ENCODE measurements at places on chromosomes 5 and 9.

DNA sequence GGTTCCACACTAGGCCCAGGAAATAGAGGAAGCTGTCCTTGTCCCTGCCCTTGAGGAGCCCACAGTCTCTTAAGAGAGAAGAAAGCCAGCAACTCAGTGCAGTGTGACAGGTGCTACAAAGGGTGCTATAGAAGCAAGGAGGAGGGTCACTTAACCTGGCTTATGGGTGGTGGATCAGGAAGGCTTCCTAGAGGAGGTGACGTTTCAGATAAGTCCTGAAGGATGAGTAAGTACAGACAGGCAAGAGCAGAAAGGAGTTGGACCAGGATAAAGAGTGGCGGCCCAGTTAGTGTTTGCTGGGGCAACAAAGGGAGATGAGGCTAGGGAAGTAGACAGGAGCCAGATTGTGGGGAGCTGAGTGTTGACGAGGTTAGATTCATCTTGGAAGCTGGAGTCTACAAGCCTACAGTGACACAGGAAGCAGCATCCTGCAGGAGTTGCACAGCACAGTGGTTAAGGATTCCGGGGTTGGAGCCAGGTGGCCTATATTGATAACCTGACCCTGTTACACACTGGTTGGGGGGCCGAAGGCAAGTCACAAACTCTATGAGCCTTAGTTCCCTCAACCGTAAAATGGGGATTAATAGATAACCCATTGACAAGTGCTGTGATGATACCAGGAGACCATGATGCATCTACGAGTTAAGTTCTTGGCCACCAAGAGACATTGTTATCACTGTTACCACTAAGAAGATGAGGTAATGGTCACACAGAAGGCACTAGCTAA lies 5.4 kb upstream of the LHX6 start:
- no peak for DNase-seq

- DNase-seq: no peak
Measured at GRCh38 chr5:16037121-16037845, 142.3 kb downstream of the MARCHF11 start.

GRCh38 chr5:89457411-89458331 lies 574.7 kb upstream of the MEF2C start:
- peak; percentile 23 for DNase-seq

- DNase-seq: peak; percentile 27
Measured at GRCh38 chr5:43193894-43194265, 1.9 kb downstream of the NIM1K start.

GRCh38 chr9:117656002-117656401 lies 48.2 kb upstream of the TLR4 start:
- DNase-seq: no peak

- no peak for DNase-seq
Measured at GRCh38 chr5:93654676-93655075, 71.7 kb downstream of the NR2F1 start.

- no peak for DNase-seq
Measured at GRCh38 chr5:159902444-159903121, 13.7 kb upstream of the ADRA1B start.

DNA sequence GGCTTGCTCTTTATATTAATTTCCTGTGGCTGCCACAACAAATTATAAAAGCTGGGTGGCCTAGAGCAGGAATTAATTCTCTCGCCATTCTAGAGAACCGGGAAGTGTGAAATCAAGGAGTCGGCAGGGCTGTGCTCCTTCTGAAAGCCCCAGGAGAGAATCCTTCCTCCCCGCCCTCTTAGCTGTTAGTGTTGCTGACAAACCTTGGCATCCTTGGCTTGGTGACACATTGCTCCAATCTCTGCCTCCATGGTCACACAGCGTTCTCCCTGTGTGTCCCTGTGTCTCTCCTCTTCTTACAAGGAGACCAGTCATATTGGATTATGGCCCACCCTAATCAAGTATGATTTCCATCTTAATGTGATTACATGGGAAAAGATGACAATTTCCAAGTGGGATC lies 55.9 kb upstream of the NEURL1B start:
- DNase-seq: no peak

DNA sequence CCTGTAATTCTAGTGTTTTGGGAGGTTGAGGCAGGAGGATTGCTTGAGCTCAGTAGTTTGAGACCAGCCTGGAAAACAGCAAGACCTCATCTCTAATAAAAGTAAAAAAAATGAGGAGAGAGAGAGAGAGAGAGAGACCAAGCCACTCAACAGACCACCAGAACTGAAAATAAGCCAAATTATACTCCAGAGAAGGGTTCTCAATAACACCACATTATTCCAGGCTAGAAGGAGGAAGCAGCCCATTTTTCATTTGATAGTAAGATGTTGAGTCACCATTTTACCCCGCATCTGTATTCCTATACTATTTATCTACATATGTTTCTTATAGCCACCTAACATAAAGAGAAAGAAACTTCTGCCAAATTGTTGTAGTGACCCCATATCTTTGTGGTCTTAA lies 134.8 kb downstream of the PCSK5 start:
- no peak for DNase-seq

- DNase-seq: no peak
Measured at GRCh38 chr9:131107760-131108159, 11.4 kb downstream of the AIF1L start.

- no peak for DNase-seq
Measured at GRCh38 chr9:110967196-110967595, 71.1 kb downstream of the LPAR1 start.

DNA sequence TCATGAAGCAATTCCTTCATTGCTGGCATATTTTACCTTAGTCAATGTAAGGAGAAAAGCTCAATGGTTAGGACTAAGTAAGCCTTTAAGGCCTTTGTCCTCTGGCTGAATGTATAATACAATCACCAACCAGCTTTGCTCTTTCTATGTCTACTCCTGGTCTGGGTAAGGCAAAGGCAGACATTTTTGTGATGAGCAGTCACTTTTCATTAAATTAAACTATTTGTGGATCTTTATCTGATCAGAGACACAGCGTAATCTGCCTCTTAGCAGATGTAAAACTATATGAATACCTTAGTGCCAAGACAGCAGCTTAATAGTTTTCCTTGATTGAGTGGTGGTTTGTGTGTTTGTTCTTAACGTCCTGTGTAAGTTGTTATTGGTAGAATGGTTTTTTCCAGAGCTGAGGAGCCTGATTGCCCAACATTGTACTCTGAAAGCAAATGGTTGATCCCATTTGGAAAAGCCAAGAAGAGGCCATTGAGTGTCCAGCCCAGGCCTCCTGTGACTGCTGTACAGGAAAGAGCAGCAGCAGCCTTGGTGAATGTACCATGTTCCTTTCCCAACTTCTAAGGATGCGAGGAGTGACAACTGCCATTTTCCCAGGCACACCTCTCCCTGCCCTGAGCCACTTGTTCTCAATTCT lies 16.5 kb upstream of the CXXC5 start:
- DNase-seq: no peak

GRCh38 chr9:121755581-121755980 lies 104.1 kb downstream of the DAB2IP start:
- DNase-seq: no peak

- no peak for DNase-seq
Measured at GRCh38 chr9:130833031-130833990, 1.7 kb upstream of the ABL1 start.

- DNase-seq: peak; percentile 11
Measured at GRCh38 chr5:10528056-10528816, 35.6 kb upstream of the ANKRD33B start.

DNA sequence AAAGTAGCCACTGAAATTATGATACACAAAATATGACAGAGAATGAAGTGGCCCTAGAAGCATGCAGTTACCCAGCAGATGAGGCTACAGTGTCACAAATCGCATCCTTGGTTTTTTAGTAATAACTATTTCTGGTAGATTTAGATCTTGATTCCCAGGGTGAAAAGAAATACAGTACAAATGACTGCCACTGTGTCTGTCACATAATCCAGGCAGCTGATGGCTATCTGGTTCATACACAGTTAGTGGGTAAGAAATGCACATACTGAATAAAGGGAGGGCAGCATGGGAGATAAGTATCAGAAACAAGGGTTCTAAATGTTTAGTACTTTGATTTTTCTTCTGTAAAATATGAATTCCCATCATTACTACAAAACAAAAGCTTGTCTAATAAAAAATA lies 41.5 kb downstream of the POC5 start:
- no peak for DNase-seq

DNA sequence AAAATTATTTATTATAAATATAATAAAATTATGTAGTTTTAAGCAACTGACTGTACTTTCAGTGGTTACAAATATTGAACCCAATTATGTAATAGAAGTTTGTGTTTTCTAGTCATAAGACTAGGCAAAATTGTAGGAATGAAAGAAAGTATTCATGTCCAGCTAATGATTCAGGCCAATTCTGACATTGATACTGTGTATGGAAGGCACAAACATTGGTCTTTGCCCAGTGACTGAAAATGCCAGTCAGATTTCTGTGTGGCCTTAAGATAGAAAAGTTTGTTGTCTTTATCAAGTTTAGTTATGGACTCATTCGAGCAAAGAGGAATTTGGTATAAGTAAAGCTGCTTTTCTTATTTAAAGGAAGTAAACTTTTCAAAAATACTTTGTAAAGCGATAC lies 60.3 kb downstream of the SLC12A2 start:
- no peak for DNase-seq

GRCh38 chr5:97004423-97005060 lies 68.7 kb downstream of the LNPEP start:
- DNase-seq: no peak

GRCh38 chr9:94631599-94631998 lies 7.7 kb downstream of the FBP1 start:
- DNase-seq: no peak

DNA sequence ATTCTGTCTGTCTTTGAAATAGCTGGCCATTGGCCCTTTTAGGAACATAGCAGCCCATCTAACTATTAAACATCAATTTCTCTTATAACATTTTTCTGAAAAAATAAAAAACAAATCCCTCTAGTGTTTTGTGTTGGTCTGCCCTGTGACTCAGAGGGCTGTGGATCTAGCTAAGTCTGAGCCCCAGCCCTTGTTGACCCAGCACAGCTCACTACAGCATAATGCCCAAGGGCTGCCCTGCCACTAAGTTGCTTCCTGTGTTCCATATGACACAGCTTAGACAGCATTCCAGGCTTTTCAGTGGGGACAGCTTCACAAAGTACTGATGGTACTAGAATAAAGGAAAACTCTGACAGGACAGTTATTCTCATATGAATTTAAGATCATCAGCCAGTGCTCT lies 136.0 kb downstream of the SCAMP1 start:
- no peak for DNase-seq

DNA sequence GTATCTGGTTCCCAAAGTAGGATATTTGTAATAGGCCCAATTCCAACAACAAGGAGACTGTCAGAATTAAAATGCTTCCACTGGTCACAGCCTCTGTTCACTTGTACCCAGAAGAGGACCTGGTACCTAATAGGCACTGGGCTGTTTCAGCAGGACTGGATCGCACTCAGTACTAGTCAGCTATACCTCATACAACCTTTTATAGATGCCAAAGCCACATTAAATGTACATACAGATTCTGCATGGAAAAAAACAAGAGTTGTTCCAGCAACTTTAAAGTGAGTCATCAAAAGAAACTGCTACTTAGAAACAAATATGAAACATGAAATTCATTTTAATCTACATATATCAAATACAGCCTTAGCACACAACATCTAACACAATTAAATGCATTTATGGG lies 87.5 kb downstream of the GPR21 start:
- no peak for DNase-seq

GRCh38 chr5:154202379-154203260 lies 12.1 kb downstream of the GALNT10 start:
- DNase-seq: no peak

DNA sequence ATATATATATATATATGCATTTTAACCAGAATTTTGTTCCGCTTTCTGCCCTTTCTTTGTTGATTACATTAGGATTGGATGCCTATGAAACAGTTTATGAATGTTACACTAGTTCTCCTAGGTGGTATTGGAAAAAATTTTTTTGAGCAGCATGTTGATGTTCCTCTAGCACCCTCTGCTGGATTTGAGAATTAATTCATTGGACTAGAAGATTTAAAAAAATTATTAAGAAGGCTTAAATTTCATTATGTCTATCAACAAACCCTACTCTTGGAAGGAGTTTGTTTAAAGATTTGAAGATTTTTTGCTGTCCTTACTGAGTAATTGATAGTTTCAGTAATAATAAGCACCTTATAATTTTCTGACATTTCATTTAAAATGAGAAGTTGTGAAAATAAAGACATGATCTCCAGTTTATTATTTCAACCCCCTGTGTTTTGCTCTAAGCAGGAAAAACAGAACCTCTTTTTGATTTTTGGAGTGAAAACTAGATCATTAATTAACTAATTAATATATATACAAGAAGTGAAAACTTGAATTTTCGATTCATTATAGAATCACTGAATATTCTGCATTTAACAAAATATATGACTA lies 89.6 kb downstream of the CCDC171 start:
- peak; percentile 64 for DNase-seq

DNA sequence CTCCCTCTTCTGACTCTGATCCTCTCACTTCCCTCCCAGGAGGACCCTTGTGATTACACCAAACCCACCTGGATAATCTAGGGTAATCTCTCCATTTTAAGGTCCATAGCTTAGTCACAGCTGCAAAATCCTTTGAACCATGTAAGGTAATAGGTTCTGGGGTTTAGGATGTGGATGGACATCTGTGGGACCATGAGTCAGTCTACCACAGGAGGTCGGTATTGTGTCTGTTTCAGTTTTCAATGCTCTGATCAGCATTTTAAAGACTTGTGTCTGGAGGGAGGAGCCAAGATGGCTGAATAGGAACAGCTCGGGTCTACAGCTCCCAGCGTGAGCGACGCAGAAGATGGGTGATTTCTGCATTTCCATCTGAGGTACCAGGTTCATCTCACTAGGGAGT lies 112.6 kb downstream of the CAVIN4 start:
- DNase-seq: no peak

DNA sequence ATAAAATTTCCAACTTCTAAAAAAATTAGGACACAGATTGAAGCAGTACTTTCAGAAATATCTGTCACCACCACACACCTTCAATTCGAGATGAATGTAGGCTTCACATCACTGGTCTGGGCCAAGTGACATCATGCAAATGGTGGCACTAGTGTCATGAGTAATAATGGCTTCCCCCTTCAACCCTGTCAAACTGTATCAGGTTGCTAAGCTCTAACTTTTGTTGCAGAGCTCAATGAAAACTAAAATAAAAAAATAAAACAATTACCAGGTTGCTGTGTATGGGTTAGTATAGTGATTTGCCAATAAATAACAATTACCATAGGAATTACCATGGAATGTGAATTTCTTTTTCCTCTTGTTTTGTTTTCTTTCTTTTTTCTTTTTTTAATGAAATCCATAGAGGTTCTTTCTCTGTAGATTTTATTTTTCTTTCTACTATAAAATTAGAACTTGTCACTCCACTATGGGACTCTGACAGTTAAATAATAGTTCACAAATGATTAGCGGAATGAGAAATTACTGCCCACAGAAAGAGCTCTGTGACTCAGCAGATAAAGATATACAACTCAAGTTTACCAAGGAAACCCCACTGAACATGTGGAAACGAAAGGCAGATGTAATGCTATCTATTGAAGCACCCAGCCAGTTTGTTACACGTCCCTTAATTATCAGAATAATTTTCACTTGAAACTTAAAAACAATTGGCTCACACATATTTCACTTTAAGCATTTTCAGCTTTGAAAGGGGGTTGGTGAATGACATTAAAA lies 783.8 kb upstream of the WWC1 start:
- DNase-seq: no peak
